ENCODE measurements at places on chromosomes 11 and 22. TPM values are rescaled to one million over a fixed set of nuclear protein-coding genes. Genes with fewer than 3 reads are reported as not detected.

- DNase-seq, result no peak
These were observed 31.9 kb downstream of the FBLN1 start for GRCh38 chr22:45534339-45535192.

GRCh38 chr11:126978911-126979310 lies 21.7 kb downstream of the KIRREL3 start:
- DNase-seq, result no peak

DNA sequence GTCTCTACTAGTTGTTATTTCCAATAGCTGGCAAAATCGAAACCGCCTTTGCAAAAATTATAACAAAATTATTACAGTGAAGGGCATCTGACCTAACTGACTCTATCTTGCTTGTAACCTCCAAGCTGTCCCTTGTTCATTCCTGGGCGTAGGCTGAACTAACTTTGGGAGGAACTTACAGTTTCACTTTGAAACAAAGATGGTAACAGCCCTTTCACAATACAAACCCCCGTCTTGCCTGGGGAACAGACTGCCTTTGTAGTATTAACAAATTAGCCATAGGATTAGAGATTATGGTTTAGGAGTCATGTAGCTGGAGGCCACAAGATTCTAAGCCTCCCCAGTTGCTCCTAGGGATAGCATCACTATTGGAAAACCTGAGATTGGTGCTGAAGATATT lies 131.6 kb upstream of the HSD17B12 start:
- no peak for DNase-seq

HEPN1 gene
- not detected for total RNA-seq

GRCh38 chr22:36343070-36343719 lies 44.6 kb downstream of the MYH9 start:
- no peak for DNase-seq

- no peak for DNase-seq
These were observed 61.7 kb downstream of the PARVB start for GRCh38 chr22:44085743-44086270.

DNA sequence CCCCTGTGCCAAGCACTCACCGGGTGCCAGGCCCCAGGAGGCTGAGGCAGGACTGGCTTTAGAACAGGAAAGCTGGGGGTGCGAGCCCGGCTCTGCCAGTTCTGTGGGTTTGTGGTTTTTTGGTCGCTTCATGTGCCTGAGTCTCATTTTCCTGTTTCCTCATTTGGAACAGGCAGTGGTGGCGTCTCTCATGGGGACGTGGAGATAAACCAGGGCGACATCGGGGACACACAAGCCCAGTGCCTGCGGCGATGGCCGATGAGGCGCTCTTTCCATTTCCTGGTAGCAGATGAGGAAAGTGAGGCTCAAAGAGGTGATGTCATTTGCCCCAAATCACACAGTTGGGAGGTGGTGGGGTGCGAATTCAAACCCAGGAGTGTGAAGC lies 20.8 kb upstream of the CHKA start:
- peak; percentile 74 for DNase-seq

- peak; percentile 39 for DNase-seq
These were observed 104.5 kb upstream of the LMO1 start for GRCh38 chr11:8368194-8368593.

GRCh38 chr11:66509131-66509561 lies 1.3 kb upstream of the BBS1 start:
- DNase-seq, result no peak

- DNase-seq, result no peak
These were observed 5.8 kb downstream of the IGF2 start for GRCh38 chr11:2133241-2134021.

- peak; percentile 98 for DNase-seq
These were observed at the start of gene ZFP91 for GRCh38 chr11:58578635-58579191. TSS of gene ZFP91 (plus strand) at chr11:58579063. CDS start at chr11:58579282, 219 bp downstream.

GP1BB gene
- total RNA-seq, result 1.3 TPM

- DNase-seq, result no peak
These were observed 37.1 kb downstream of the SBF1 start for GRCh38 chr22:50437511-50438304.

DNA sequence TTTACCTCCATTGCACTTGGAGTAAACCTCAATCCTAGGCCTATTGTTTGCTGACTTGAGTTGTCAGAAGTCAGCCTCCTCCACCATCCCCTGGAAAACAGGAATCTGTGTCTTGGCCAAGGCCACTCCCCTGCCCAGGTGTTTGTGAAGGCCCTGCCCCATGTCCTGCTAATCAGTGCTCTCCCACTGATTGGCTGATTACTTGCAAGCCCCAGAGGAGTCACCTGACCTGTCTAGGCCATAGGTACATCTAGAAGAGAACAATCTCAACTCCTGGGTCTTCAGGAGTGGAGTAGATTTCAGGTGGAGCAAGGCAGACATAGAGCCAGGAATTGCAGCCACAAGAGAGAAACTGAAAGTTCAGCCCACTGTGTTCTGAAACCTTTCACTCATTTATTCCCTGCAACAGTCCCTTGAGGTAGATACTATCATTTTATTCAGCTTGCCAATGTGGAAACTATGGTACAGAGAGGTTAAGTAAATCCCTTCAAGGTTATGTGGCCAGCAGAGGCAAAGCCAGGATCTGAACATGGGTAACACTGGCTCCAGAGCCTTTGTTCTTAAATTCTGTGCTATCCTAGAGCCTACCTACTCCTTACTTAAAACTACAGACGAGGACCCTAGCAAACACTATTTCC lies 10.4 kb downstream of the OAF start:
- DNase-seq, result no peak

- no peak for DNase-seq
These were observed 36.0 kb downstream of the CD6 start for GRCh38 chr11:61007383-61007955.

- DNase-seq, result no peak
These were observed 489.5 kb upstream of the B3GAT1 start for GRCh38 chr11:134901542-134901941.

GRCh38 chr11:115506954-115507675 lies 2.9 kb upstream of the CADM1 start:
- DNase-seq, result no peak

RFPL1 gene
- total RNA-seq, result not detected

DNA sequence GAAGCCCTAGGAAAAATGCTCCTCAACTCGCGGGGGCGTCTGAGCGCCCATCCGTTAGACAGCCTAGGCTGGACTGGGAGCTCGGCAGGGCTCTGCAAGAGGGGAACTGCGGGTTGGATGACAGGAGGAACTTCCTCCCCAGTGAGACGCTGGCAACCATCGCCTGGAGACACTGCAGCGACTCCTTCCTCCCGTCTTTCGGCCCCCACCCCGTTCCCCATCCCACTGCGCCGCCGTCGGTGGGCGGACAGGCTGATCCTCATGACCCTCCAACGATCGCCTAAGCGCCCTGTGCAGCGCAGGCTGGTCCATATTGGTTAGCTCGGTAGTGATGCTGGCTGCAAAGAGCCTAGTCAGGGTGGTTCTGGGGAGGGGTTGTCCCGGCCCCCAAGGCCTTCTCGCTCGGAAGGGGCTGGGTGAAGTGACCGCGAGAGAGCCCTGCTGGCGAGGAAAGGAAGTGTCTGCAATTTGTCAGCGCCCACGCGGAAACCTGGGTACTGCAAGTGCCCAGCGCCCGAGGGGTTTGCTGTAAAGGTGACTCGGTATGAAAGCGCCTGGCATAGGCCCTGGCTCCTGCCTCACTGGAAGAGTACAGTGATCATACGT lies 638 bp downstream of the NRGN start:
- DNase-seq, result peak; percentile 76

DNA sequence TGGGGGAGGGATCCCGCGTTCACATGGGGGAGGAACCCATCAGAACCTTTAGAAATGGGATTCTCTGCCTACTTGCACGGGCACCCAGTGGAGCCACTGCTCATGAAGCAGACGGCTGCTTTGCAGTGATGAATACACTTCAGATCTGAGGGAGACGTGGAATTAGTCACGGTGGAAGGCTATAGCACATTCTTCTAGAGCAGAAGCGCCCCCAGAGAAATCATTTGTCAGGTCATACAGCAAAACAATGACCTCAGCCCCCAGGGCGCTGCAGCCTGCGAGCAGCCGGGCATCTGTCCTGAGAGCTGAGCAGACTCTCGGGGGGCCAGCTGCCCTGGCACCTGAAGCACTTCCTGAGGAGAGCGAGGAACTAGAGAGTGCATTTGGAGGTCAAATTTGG lies 12.7 kb downstream of the TP53AIP1 start:
- DNase-seq, result no peak

GRCh38 chr11:875769-876301 lies 33.2 kb downstream of the TSPAN4 start:
- no peak for DNase-seq

- no peak for DNase-seq
These were observed 391.6 kb downstream of the ETS1 start for GRCh38 chr11:128195756-128196155.

MUS81 gene
- 44.6 TPM for total RNA-seq

DNA sequence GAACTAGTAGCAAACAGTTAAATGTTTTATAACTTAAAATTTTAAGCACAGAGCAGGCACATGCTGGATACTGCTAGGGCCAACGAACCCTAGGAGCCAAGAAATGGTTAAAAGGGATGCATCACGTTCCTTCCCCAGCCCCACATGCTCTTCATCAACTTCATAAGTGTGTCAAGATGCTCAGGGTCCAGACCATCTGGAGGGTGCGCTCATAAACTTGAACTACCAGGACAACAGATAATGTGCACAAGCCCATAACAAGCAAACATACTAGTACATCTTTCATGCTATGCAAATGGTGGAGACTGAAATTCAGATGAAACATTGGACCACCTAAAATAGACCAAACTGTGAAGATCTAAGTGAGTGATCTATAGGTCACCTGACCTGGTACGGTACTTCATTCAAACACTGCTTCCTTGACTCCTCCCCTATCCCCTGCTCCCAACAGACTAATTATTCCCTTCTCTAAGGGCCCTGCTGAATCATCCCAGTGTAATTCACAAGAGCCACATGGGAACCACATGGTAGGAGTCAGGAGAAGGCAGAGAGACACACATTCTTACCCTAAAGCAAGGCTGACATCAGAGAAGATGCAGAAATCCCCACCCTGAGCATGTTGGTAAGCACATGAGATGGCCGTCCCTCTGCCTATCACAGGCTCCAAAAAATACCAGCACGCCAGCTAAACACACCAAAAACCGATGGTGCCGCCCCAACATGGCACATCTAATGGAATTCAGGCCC lies 83.9 kb downstream of the ETS1 start:
- DNase-seq, result no peak

CDHR5 gene
- 6.2 TPM for total RNA-seq

GRCh38 chr11:35115688-35116030 lies 23.3 kb upstream of the CD44 start:
- DNase-seq, result no peak

TSGA10IP gene
- not detected for total RNA-seq

DNA sequence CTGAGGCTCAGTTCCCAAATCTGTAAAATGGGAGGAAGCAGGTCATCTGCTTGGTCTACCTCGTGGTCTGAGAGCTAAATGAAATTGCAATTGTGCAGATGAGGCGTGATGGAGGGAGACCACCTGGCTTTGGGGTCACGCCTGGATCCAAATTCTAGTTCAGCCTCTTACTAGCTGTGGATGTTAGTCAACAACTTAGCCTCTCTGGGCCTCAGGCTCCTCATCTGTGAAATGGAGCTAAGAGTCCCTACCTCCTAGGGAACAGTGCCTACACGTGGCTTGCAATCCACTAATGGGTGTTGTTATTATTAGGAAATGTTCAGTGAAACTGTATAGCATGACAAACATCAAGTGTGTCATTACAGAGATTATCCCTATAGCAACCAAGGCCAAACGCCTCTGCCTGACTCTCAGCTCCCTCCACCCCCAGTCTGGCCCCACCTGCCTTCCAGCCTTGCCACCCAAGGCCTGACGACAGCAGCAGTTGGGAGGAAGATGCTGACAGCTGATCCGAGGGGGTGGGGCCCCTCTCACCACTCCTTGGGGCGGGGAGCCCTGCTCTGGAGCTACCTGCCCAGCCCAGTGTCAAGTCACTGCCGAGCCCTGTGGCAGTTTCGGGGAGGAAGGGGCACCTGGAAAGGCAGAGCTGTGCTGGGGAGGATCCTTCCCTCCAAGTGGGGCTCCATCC lies 1.7 kb upstream of the RHOD start:
- peak; percentile 80 for DNase-seq

- no peak for DNase-seq
These were observed 88.0 kb upstream of the E2F8 start for GRCh38 chr11:19328586-19329311.

DNA sequence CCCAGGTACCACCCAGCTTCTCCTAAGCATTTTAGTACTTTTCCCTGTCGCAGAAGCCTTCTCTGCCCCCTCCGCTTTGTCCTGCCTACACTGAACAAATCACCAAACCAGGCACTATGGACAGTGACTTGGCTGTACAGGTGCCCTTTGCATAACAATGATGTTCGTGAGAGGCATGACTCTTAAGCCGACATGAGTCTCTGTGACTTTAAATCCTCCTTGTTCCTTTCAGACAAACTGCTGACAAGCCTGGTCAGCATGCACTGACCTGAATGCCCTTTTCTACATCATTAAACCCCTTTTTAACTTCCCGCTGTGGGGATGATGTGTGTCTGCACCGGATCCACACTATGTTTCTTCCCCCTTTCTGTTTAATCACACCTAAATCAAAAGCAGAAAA lies 16.6 kb downstream of the CAVIN3 start:
- DNase-seq, result no peak

DNA sequence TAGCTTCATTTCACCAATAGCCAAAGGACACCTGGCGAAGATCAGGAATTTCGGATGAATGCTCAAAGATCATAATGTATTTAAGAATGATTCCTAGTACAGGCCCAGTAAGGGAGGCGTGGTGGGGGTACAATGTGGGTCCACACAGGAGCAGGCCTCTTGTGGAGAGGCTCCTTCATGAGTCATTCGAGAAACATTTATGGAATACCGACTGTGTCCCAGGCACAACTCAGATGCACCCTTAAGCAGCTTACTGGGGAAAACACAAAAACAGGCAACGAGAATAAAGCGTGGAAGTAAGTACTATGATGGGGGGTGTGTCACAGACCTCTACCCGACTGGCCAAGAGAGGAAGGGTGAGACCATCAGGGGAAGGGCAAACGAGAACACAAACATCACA lies 44.5 kb downstream of the SMCO4 start:
- DNase-seq, result no peak

- DNase-seq, result no peak
These were observed at the start of gene CERK for GRCh38 chr22:46737976-46738646. TSS of gene CERK (minus strand) at chr22:46738252. CDS start at chr22:46738148, 104 bp downstream.

PAMR1 gene
- total RNA-seq, result 36.4 TPM

GRCh38 chr11:34860034-34860433 lies 56.1 kb downstream of the APIP start:
- DNase-seq, result no peak

DNA sequence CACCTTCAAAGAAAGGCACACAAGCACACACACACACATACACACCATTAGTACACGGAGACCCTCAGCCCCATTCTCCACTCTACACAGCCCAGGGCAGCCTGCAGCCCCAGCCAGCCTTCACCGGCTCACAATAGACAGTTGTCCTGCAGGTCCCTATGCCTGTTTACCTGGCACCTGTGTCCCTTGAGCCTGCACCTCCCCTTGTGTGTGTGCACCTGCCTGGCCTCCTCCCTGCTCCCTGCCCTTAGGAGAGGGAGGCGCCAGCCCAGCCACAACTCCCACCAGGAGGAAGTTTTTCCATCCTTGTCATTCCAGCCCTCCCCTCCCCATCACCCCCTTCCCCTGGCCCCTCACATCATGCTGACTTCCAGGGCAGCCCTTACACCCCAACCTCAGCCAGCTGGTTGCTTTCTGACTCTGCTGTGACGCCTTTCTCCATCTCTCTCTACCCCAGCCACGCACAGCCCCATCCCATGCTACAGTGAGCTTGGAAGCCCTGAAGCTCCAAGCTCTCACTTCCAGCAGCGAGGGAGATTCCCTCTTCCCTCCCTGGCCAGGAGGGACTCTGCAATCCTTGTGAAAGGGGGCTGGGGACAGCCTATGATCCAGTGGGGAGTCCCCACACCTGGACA lies 4.4 kb downstream of the AHNAK start:
- DNase-seq, result no peak

SCARF2 gene
- total RNA-seq, result 14.7 TPM

TMEM135 gene
- total RNA-seq, result 43.2 TPM

Measured in breast epithelium (tissue), 4 donors.